Cerebellum (tissue), 4 donors: ENCODE measurements at places on chromosomes 6 and 20.

DNA sequence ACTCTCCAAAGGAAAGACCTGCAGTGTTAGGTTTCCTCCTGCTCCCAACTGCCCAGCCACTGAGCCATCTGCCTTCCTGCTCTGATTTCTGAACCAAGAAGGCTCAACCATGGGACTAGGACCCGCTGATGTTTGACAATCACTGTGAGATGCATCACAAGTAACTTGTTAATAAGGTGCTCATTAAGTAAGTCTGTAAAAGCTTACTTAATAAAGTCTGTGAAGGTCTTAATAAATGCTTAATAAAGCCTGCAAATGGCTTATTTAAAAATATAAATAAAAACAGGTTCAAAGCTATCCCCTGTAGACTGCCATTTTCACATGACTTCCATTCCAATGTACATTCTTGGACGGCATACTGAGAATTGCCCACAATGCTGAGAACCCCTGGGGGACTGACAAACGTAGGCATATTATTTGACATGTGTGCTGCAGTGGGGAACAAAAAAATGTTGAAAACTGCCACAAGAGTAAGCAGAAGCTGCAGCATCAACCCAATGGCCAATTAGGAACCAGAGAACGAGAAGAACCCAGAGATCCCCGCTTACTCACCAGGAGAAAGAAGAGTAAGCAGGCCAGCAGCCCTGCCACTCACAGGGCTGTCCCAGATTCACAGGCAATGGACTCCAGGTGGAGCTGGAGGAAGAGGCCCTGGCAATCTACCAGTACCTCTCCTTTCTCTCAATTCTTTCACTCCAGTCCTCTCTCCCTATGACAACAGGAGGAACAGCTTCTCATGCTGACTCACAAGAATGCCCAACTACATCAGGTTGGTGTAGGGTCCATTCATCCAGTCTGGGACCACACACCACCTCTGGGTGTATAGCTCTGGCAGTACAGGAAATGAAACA is 19.5 kb downstream of the KIF13A start:
- peak; percentile 61 for DNase-seq

GRCh38 chr6:44012078-44012493 is 115.2 kb downstream of the MRPL14 start:
- DNase-seq, result no peak

- DNase-seq, result no peak
Measured at GRCh38 chr6:4906293-4907276, 97.3 kb downstream of the RPP40 start.

DNA sequence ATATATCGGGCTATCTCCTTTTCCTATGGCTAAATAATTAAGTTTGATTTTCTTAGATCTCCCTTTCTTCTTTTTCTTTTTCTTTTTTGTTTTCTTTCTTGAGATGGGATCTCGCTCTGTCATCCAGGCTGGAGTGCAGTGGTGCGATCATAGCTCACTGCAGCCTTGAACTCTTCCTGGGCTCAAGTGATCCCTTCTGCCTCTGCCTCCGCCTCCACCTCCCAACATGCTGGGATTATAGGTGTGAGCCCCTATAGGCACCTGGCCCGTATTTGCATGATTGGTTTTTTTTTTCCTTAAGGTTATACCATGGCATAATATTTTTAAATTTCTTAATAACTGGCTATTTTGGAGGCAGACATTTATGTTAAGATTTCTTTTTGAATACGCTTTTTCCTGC is 106.3 kb downstream of the SCAF8 start:
- no peak for DNase-seq

- DNase-seq, result no peak
Measured at GRCh38 chr20:45354423-45355208, 6.4 kb upstream of the SDC4 start.

GRCh38 chr20:45359406-45360148 is 3.4 kb upstream of the SYS1 start:
- DNase-seq, result no peak

DNA sequence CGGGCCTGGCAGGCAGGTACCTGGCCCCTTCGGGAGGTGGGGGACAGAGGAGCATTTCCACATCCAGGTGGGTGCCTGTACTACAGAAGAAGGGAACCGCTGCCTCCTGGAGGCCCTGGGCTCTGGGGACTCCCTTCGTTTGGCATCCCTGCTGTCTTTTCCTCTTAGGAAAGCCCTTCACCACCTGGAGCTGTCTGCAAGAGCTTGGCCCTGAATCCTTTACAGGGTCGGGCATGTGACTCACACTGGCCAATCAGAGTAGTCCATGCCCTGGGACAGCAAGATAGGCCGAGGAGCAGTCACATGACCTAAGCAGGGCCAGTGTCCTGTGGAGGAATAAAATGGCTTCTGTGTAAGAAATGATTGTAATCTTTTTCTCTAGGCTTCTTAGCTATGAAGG is 224.9 kb downstream of the ANKRD60 start:
- DNase-seq, result no peak

DNA sequence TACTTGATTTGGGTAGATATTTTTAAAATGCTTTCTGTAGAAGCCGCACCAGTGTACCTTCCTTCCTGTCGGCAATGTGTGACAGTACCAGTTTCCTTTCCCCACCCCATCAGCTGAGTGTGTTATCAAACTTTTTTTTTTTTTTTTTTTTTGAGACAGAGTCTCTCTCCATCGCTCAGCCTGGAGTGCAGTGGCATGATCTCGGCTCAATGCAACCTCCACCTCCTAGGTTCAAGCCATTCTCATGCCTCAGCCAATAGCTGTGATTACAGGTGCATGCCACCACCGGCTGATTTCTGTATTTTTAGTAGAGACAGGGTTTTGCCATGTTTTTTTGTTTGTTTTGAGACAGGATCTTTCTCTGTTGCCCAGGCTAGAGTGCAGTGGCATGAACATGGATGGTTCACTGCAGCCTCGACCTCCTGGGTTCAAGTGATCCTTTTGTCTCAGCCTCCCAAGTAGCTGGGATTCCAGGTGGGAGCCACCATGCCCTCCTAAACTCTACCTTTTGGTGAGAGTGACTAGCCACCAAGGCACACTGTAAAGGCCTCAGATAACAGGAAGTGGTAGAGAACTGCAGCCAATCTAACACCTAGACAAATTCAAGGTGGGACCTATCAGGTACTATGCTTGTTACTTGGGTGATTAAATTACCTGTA is 26.5 kb upstream of the ZBTB22 start:
- DNase-seq, result no peak

DNA sequence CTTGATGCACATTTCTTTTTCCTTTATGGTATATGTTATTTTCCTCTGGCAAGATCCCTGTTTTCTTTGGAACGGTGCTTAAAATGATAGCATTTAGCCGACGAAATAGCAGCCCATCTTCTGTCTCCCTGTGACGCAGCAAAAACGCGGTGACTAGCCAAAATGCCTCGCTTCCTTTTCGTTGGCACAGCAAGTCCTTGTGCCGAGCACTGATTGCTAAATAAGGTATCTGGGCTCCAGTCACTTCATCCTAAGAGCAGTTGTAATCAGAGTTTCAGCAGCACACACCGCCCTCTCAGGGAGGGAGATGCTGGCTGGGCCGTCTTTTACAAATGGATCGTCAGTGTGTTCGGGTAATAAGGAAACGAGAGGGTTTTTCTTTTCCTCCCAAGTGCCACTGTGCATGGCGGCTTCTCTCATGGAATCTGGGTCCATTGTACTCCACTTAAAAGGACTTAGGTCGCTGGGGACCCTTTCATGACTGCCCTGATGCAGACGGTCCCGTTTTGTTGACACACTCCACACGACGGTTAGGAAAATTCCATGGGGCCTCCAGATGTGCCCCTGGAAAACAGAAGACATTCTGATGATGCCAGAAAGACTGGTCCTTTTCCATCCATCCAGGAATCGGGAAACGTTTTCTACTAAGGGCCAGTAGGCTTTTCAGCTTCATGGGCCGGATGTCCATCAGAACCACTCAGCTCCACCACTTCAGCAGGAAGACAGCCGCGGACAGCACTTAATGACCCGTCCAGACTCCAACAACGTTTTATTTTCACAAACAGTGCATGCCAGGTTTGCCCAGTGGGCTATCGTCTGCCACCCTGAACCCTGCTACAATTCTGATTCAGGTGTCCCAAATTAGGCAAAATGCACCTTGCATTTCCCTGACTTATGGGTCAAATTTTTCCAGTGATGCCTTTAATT is 185.5 kb downstream of the CDH4 start:
- no peak for DNase-seq

- no peak for DNase-seq
Measured at GRCh38 chr6:75329703-75330102, 45.1 kb upstream of the TMEM30A start.

- DNase-seq, result no peak
Measured at GRCh38 chr6:130282234-130282995, 59.7 kb upstream of the SAMD3 start.

GRCh38 chr6:139533573-139534471 is 159.4 kb upstream of the CITED2 start:
- no peak for DNase-seq

DNA sequence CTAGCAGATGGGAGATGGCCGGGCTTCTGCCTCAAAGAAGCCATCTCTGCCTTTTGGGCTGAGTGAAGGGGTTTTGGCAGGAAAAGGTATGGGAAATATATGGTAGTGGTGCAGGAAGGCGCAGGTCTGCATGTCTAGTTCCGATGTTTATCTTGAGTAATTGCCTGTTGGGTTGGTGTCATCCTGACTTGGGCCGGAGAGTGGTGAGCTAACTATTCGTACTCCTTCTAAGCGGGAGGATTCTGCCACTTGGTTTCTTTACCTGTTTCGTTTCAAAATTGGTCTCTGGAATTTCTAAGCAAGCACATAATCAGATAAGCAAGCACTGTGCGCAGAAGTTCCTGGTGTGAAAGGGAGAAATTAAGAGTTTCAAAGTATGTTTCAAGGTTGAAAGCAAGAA is 229.6 kb downstream of the SAMD5 start:
- DNase-seq, result no peak

GRCh38 chr20:4811661-4812181 is 90.0 kb downstream of the PRND start:
- no peak for DNase-seq

GRCh38 chr20:56487216-56487615 is 18.8 kb downstream of the RTF2 start:
- no peak for DNase-seq

- peak; percentile 21 for DNase-seq
Measured at GRCh38 chr20:12528591-12529041, 480.2 kb upstream of the SPTLC3 start.

DNA sequence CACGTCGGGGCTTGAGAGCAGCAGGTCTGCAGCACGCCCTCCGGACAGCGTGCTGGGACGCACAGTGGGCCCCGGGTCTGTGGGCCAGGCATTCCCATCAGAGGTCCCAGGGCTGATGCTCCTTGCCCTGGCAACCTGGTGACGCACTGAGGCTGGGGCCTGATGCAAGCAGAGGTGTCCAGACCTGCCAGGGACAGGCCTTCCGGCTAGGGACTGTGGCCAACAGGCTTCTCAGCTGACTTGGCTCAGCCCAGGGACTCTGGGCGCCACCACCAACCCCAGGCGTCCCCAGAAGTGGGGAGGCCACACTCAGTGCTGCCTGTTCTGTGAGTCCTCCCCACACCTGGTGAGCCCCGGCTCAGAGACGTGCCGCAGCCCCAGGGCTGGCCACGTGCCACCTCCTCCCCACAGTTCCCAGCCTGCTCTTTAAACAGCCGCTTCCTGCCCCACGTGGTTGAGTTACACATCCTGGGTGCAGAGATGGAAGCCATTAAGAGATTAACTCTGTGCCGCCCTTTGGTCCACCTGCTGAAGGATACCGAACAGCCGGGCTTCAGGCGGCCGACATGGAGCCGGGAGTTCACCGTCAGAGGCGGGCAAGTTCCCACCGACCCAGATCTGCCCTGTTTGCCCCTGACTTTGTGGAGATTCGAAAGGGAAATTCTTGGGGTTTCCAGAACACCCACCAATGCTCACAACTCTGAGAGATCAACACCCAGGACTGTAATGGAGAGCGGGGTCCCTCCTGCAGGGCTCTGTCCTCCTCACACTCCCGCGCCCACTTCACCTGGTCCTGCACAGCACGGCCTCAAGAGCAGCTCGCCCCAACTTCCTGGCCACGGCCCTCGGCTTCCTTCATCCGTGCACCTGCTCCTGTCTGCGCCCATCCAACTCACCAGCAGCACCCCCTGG is 37.6 kb upstream of the ZBP1 start:
- DNase-seq, result no peak

GRCh38 chr6:45959534-45960145 is 56.0 kb downstream of the CLIC5 start:
- no peak for DNase-seq

- DNase-seq, result no peak
Measured at GRCh38 chr6:404685-405423, 13.3 kb downstream of the IRF4 start.

DNA sequence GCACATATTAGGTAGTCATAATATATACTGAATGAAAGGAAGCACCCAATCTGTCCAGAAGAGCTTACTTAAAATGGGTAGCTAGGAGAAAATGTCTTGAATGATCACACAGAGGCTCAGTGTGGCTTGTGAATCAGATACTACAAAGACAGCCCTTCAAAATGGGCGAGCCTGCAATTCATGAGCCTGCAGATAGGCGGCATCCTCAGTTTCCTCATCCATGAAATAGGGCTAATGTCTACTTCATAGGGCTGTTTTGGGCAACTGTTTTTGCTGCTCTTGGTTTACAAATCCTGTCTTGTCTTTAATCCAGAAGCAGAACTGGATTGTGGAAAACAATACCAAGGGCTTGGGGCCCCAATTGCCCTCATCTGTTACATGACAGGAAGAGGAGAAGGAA is 129.3 kb upstream of the KCNK16 start:
- DNase-seq, result no peak

DNA sequence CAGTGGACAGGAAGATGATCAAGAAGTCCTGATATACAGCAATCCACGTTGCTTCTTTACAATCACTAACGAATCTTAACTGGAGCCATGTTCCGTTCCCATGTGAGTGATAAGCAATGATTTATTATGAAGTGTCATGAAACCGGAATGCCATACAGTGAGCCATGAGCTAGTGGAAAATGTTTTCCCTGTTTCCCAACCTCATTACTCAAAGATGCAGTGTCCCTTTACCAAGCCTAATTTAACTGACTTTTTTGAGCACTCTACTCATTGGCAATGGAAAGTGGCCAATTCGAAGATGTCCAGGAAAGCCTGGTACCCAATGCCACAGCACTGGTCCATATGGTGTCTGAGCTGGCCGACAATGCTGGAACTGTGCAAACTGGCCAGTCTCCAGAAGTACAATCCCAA is 148.3 kb downstream of the ZNF217 start:
- DNase-seq, result no peak

DNA sequence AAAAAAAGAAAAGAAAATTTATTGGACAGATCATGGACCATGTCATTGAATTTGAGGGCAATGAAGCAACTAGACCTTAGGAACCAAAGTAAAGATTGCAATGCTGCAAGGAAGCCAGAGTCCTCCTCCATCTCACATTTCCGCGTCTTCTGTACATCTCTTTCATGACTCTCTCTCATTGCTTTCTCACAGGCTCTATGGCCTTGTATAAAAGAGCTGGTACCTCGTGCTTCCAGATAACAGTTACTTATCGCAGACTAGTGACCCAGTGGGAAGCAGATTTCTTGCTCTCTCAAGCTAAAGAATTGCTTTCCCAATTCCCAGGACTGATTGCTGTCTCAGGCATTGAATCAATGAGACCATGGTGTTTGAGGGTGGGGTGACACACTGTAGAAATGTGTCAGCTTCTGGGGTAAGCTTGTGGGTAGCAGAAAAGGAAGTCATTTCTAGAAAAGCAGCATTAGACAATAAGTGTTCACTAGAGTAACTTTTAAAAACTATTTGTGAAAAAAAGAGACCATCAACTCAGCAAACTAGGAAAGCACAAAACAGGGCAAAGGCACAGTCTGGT is 635.3 kb downstream of the UTRN start:
- DNase-seq, result no peak
